Activated CD4-positive, alpha-beta T cell treated with anti-CD3 and anti-CD28 coated beads, Interleukin-2, amount 50 U/mL, for 1 hour (primary cell): ENCODE measurements at places on chromosomes 5 and 9.

DNA sequence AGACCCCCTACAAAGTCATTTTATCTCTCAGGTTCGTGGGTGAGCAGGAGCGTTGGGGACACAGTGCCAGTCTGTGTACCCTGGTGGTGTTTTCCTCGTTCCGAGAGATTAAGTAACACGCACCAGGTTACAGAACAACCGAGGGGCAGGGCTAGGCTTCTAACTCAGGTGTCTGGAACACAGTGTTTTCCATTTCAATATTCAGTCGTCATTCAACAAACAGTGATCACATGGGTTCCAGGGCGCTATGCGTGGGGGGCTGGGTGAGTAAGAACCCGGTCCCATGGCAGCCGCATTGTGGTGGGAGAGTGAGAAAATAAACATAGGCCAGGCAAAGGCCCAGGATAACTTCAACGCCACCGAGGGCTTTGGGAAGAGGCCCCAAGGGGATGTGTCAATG, 55.9 kb upstream of the RNU6ATAC start:
- no peak for DNase-seq

- no peak for DNase-seq
Observed at GRCh38 chr5:151618907-151619306, 27.8 kb upstream of the FAT2 start.

- DNase-seq: no peak
Observed at GRCh38 chr5:142847898-142848790, 78.0 kb downstream of the ARHGAP26 start.

- DNase-seq: no peak
Observed at GRCh38 chr9:14466429-14466818, 152.5 kb upstream of the NFIB start.

DNA sequence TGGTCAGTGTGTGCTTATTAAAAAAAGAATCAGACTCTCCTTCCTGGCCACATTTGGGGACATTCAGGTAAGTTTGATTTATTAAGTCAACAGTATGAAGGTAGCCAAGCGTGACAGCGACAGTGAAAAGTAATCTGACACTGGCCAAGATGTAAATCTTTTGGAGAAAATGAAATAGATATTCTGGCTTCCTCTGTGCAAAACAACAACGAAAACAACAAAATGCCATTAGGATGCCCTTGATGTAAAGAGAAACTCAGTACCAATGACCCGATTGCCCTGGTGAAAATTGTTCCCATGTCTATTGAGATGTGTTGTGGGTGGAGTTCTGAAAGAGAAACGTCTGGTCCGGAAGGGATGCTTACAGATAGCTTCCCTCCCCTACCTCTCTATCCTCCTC, 267.8 kb downstream of the MAT2B start:
- no peak for DNase-seq
